ENCODE measurements at places on chromosomes 16 and 17.

- DNase-seq = peak; percentile 50
These were observed 12.0 kb downstream of the UNC13D start for GRCh38 chr17:75832164-75832651.

GRCh38 chr16:52741351-52741750 lies 194.4 kb upstream of the TOX3 start:
- no peak for DNase-seq

DNA sequence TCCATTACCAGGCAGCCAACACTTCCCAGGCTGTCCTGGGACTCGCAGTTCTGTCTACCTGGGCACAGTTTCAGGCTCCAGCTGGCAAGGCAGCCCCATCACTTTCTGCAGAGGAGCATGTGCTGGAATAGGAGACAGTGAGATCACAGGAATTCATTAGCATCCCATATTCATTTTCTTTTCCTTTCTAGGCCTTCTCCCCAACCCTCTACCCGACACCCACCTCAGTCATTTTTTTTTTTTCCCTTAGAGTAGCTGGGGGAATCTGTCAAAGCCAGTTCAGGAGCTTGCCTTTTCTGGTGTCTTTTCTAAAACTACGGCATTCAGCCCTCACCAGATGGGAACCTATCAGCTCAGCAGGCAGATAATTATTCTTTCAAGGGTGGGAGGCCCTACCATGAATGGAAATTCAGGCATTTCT lies 42.4 kb upstream of the FBXO47 start:
- no peak for DNase-seq

GRCh38 chr16:88602091-88602490 lies 31.9 kb downstream of the ZC3H18 start:
- no peak for DNase-seq

DNA sequence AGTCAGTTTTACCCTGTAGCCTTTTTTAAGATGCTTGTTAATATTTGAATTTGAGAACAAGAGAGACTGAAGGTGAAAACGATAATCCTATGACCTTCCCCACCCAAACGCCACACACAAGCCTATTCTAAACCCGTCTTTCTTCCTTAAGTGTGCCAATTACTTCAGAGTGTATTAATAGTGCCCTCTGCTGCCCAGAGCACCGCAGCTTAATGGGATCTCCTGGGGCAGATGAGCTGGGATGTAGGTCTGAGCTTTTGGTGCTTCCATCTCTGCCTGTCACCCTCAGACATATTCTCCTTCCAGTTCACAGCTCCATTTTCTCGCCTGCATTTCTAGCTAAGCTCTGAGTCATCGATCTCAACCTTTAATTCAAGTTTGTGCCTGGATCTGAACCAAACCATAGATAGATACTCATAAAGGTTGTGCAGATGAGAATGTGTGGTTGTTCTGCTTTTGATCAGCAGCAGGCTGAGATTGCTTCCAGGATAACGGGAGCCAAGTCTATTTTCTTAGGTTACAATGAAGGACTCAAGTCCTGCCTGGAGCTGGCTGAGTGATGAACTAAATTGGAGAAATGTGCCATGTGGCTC lies 46.4 kb upstream of the CDH13 start:
- DNase-seq = no peak

- peak; percentile 49 for DNase-seq
These were observed 1.0 kb downstream of the EEF2K start for GRCh38 chr16:22206842-22207714.

DNA sequence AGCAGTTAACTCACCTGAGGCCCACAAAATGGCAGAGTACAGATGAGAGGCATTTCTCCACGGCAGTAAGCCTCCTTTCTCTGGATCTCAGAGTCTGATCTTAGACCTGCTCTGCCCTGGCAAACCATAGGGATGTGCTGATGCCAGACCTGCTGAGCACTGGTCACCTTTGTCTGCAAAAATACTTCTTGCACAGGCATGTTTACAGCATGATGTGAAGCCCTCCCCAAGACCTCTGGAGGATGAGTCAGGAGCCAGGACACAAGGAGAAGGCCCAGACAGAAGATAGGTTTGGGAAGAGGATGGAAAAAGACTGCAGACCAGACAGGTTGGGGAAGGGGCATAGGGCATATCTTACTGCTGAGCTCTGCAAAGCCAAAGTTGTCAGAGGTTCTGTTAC lies 426.6 kb downstream of the PMP22 start:
- DNase-seq = no peak

DNA sequence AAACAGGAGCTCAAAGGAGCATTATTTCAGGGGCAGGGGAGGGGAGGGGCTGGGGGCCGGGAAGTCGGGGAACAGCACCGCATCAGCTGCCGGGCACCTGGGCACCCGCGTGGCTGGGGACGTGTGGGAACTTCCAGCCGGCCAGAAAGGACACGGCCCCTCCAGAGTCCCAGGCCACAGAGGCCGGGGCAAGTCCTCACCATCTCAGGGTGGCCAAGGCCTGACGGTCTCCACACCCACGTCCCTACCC lies 1.1 kb downstream of the PGAP6 start:
- peak; percentile 5 for DNase-seq

DNA sequence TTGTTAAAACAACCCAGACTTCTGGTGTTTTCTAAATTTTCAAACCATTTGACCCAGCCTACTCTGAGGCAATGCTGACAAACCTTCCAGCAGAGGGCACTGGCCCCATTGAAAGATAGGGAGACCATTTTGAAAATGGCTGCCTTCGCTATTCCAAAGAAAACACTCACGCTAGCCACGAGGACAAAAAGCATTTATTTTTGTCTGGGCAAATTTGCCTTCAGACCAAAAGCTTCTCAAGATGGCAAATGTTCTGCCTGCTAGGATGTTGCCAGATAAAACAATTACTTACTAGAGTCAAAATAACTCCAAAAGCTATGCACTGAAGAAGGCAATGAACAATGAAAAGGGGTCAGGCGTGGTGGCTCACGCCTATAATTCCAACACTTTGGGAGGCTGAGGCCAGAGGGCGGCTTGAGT lies 296.7 kb upstream of the IRX5 start:
- no peak for DNase-seq

DNA sequence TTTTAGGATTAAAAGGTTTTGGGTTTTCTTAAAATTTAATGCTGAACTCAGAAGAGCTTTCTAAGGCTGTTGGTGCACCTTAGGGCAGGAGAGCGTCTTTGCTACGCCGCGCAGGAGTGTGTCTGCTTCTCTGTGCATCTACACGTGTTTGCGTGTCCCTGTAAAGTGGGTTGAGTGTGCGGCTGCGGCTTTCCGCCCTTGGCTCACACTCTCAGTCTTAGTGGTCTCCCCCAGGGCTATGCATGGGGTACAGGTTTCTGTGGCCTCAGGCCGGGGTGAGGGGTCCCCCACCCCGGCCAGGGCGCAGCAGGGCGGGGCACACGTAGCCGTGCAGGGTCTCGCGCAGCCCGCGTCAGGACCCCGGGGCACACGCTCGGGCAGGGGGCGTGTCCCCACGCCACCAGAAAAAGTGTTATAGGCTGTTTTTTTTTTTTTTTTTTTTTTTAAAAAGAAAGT lies 727 bp upstream of the TENT4B start:
- peak; percentile 79 for DNase-seq

- no peak for DNase-seq
These were observed 78.1 kb downstream of the TUBD1 start for GRCh38 chr17:59814685-59815084.

DNA sequence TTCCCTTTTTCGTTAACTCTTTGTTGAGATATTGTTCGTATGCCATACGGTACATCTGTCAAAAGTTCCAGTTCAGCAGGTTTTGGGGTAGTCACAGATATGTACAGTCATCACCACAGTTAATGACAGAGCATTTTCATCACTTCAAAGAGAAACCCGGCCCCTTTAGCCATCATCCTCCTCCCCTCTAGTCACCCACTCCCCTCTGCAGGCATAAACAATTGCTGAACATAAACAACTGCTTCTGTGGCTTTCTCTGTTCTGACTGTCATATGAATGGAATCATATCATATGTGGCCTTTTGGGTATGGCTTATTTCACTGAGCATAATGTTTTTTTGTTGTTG lies 59.3 kb downstream of the RNF213 start:
- DNase-seq = no peak

DNA sequence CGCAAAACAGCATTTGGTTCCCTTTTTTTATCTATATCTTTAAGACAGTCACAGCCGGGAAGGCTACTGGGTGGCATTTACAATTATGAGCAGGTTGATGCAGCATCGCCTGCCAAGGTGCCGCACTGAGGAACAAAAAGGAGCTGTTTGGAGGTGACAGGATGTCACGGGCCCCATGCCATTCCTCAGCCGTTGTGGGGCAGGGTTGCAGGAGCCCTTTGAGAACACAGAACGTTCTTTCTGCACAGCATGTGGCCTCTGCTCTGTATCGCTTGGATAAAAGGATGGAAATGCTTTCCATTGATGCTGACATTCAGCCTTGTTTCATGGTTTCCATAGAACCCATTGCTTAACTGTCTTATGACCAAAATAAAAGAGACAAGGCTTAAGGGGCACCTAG lies 141.9 kb upstream of the CDH5 start:
- DNase-seq = no peak

DNA sequence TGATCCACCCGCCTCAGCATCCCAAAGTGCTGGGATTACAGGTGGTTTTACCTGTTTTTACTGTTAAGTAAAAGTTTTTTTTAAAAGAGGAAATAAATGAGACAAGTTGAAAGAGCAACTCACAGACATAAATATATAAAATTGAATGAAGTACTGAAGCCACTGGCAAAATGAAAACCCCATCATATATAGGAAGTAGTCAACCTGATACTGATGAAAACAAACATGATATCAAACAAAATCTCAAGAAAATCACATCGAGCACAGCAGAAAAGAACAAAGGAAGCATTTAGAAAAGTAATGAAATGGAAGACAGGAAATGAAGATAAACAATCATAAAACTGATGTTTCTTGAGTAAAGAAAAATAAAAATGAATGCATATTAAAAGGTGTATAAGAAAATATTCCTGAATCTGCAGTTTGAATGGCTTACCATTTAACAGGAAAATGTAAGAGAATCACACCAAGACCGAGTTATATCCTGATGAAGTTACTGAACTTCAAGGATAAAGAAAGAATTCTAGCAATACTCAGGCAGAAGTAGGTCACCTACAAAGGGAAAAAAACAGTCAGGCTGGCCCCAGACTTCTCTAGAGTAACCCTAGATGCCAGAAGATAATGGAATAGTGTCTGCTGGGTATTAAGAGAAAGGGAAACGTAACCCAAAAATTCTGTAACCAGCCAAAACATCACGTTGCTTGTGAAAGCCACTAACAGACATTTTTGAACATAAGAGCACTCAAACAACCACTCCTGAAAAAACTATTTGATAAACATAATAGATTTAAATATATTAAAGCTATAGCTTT lies 31.5 kb downstream of the UBE2G1 start:
- DNase-seq = no peak

DNA sequence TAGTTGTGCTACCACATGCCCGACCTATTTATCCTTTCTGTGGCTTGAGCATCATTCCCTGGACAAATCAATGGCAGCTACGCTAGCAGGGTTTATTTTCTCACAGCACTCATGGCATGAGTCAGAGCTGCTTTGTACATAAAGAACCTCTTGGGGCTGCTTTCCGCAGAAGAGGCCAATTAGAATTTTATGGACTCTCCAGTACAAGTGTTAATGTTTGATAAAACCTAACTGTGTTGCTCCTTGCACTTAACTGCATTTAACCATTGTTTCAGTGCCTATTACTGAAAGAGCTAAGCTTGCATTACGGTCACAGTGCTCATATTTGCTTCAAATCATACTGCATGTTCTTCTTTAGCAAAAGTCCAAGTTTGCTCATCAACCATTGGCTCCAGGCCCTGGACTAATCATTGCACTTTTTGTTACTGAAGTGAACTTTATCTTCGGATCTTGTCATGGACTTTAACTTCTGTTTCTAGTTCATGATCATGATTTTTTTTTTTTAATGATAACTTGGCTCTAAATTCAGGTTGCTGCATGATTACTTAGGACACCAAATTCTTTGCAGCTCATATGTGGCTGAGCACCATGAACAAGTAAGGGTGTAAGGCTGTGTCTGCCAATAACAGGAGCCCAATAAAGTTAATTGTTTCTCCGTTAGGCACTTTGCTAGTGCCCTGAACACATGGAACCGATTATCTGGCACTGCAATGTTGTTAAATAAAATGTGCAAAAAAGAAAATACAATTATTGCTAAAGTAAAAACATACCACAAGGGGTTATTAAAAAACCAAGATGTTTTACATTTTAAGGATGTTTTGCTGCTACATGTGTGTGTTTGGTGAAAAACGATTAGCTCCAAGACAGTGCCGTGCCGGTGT lies 492.2 kb downstream of the KCNJ2 start:
- no peak for DNase-seq

DNA sequence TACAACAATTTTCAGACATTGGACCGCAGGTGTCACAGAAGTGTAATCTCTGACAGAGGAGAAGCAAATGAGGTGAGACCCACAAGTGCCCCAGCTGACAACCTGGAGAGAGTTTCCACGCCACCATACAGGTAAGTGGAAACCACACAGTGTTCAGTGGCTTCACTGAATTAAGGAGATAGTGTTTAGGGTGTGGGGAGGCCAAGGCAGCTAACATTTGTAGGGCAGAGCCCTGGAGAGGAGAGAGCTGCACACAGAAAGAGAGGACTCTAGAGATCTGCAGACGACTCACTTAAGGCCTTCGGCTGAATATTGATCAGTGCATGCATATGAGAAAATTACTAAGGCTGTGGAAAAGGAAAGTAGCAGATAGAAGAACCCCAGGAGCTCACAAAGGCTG lies 228.9 kb upstream of the TNRC6C start:
- no peak for DNase-seq

DNA sequence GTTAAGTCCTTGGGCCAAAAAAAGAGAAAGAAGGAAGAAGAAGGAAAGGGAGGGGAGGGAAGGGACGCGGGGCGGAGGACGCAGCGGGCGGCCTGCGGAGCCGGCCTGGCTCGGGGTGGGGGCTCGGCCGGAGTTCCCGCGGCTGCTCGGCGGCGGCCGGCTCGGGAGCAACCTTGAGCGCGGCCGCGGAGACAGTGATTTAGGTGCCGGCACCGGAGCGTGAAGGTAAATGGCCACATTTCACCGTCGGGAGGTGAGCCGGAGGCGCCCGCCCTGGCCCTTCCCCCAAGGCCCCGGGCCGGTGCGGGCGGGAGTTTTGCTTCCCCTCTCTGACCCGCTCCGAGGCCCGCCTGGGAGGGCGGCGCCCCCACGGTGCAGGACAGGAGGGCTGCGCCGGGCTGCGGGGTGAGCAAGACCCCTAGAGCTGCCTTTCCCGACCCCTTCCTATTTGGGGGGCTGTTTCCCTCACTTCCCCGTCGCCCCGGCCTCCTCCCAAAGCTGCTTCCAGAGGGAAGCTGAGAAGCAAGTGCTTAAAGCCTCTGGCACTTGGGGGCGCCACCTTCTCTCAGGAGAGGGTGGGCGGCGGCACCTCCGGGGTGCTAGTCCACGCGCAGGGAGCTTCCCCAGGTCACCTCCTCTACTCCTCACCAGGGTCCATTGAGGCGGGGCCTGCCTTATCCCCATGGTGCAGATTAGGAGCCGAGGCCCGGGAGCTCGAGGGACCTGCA lies 56.5 kb downstream of the MRM1 start:
- DNase-seq = peak; percentile 23

DNA sequence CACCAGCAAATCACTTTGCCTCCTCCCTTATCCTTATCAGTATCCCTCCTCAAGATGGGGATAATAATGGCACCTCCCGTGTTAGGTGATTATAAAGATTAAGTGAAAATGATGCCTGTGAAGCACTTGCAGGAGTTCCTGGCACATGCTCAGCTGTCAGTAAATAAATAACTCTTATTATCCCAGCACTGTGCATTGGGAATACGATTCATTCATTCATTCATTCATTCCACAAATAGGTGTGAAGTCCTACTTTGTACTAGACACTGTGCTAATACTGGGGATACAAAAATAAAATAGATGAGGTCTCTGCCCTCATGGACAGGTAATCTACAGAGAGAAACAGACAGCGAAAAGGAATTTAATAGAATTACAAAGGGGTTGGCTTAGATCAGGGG lies 2.0 kb downstream of the XYLT2 start:
- DNase-seq = no peak
